ENCODE measurements at places on chromosomes 11 and 22.

- DNase-seq: no peak
Observed at GRCh38 chr22:33224841-33225240, 166.7 kb upstream of the SYN3 start.

DNA sequence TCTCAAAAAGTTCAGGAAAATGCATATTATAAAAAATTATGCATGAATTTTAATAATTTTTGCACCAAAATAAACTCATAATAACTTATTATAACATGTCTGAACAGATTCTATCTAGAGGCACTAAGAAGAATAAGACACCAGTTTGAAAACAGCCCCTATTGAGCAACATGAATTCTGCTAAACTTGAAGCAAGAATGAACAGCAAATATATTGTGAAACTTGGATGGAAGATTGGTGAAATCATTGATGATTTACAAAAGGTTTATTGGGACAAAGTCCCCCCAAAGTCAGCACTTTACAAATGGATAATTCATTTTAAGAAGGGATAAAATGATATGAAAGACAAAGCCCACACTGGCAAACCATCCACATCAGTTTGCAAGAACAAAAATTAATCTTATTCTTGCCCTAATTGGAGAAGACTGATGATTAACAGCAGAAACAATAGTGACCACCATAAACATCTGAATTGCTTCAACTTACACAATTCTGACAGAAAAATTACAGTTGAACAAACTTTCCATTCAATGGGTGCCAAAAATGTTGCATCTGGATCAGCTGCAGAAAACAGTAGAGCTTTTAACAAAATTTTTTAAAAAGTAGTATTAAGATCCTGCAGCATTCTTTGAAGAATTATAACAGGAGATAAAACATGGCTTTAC lies 257.5 kb upstream of the FAT3 start:
- DNase-seq: no peak

DNA sequence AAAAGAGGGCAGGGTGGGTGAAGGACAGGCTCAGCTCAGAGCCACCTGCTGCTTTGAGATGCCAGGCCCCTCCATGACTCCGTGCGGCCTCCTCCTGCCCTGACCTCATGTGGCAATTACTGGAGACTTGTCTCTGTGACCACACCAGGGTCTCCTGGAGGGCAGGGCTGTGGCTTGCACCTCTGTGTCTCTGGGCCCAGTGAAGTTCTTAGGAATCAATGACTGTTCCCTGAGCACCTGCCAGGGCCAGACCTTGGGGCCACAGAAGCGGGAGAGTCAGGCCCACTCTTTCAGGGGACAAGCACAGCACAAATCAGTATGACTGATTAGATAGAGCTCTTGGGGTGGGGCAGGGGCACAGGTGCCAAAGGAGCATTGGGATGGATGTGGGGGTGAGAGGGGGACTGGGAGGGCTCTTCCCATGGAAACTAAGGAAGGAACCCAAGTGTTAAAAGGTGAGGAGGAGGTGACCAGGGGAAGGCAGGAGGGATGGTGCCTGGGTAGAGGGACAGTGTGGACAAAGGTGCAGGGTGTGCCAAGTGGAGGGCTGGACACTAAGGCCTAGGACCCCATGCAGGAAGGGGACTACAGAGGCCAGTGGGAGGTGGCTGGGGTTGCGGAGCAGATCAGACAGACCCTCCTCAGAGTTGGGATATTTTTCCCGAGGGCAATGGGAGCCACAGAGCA lies 77.3 kb upstream of the SHISAL1 start:
- DNase-seq: no peak

DNA sequence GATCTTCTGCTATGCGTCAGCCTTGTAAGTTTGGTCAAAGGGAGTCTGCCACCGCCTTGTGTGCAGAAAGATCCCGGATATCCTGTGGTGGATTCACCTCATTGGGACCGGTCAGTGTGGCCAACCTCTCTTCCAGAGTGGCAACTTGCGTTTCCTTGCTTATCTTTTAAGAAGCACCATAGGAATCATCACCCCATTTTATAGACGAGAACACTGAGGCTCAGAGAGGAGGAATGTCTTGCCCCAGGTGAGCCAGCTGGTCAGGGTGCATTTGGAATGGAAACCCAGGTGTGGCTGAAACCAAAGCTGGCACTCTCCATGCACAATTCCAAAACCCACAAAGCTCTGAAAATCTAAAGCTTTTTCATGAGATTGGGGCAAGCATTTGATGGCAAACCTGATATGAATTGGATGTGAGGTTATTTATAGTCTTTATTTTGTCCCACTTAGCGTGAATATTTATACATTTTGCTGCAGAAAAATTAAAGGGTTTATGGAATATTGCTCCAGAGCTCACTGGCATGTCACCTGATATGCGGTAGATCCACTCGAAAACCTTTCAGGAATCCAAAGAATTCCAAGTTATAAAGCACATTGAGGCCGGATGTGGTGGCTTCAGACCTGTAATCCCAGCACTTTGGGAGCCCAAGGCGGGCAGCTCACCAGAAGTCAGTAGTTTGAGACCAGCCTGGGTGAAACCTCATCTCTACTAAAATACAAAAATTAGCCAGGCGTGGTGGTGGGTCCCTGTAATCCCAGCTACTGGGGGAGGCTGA lies 12.1 kb upstream of the EIF3D start:
- no peak for DNase-seq

DNA sequence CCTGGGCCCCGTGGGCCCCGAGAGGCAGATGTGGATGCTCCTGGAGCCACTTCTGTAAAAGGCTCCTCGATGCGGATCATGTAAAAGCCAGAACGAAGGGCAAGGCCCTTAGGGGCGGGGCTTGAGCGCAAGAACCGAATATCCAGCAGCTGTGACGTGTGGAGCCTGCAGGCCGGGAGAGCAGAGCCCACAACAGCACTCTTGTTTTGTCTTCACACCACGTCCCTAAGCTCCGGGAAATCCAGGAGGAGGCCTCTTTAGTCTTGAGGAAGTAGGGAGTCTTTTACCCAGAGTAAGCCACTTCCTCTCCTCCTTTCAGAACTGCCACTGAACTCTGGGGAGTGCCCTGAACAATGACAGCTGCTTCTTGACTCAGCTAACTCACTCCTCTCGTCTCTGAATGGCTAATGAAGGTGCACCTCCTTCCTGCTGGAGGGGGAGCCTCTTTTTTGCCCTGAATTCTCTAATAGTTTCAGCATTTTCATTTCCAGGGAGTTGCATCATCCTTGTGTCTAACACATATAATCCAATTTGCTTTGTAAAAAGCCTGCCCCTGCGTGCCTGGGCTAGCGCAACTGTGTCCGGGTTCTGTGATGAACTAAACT lies 12.5 kb downstream of the L3MBTL2 start:
- DNase-seq: peak; percentile 81

- no peak for DNase-seq
Observed at GRCh38 chr22:46007003-46007847, 30.3 kb upstream of the WNT7B start.

GRCh38 chr11:118291477-118292135 lies 12.9 kb upstream of the CD3E start:
- DNase-seq: no peak

GRCh38 chr11:110071197-110071596 lies 22.0 kb upstream of the ZC3H12C start:
- no peak for DNase-seq

- DNase-seq: no peak
Observed at GRCh38 chr11:76662656-76663485, 7.7 kb downstream of the LRRC32 start.

DNA sequence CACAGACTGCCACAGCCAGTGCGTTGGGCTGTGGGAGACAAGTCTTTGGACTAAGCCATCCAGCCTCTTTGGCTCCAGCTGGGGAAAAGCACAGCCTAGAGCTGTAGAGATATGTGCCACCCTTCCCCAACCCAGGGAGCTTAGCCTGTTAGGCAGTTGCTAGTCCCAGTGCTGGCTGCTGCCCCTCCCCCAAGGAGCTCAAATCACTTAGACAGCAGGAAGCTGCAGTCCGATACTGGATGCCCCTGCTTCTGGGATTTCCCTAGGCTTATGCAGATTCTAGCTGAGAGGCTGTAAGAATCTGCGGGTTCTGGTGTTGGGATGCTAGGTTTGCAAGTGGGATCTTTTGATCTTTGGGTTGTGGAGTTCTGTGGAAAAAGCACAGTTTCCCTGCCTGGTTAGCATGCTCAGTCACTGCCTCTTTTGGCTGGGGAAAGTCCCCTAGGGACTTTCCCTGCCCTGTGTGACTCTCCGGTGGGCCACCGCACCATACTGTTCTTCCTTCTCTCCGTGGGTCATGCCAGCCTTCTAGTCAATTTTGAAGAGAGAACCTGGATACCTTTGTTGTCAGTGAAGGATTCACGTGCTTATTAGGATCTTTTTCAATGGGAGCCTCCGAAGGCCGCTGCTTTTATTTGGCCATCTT lies 792.0 kb downstream of the KCNA4 start:
- DNase-seq: no peak

GRCh38 chr22:49329636-49330035 lies 498.0 kb downstream of the BRD1 start:
- DNase-seq: no peak

DNA sequence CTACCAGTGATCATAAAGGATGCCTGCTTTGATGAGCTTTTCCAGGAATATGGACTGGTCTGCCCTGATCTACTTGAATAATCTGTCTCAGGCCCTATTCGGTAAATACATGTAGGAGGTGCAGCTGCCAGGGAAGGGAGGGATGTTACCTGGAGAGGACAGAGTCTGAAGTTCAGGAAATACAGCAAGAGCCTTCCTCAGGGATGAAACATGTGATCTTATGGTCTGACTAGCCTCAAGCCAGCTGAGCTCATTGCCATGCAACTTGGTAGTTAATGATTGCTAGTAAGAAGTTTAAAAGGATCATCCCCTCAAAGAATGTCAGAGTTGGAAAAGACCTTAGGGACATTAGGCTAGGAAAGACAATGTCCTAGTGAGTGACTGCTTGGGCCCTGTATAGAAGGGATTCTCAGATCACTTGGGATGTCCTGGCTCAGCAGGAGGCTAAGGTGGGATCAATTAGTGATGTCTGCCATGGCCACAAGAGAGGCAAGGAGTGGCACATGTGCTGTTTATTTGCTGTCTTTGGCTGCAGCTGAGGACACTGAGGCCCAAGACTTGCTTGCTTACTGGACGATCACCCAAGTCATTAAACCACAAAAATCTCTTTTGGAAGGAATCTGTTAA lies 18.5 kb downstream of the PTPRJ start:
- no peak for DNase-seq

GRCh38 chr22:49017482-49018329 lies 810.0 kb downstream of the BRD1 start:
- DNase-seq: no peak

- DNase-seq: no peak
Observed at GRCh38 chr22:23325183-23325582, 144.9 kb downstream of the BCR start.

DNA sequence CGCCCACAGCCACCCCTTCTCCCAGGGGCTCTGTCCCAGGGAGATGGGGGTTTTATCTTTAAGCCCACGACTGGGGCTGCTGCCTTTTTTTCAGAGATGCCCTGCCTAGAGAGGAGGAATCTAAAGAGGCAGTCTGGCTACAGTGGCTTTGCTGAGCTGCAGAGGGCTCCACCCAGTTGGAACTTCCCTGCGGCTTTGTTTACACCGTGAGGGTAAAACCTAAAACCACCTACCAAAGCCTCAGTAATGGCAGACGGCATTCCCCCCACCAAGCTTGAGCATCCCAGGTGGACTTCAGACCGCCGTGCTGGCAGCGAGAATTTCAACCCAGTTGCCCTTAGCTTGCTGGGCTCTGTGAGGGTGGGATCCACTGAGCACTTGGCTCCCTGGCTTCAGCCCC lies 535.8 kb downstream of the NELL1 start:
- no peak for DNase-seq

DNA sequence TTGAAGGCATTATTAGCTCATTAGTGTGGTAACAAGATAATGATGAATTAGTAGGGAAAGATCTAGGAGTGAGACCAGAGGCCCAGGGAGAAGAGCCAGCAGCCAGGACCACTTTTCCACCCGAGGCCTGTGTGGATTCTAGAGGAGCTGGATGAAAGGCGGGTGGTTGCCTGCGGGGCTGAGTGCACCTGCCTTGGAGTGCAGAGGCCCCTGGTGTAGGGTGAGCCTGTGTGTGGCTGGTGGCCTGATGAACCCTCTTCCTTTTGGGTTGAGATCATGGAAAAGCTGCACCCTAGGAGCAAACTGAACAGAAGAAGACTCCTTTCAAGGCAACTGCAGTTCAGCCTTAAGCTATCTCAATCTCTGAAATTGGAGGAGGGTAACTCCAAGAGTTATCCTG lies 5.9 kb upstream of the TP53AIP1 start:
- DNase-seq: no peak

- DNase-seq: no peak
Observed at GRCh38 chr11:30594646-30595411, 8.7 kb upstream of the MPPED2 start.

- no peak for DNase-seq
Observed at GRCh38 chr11:68044145-68044813, 5.5 kb downstream of the TCIRG1 start.

DNA sequence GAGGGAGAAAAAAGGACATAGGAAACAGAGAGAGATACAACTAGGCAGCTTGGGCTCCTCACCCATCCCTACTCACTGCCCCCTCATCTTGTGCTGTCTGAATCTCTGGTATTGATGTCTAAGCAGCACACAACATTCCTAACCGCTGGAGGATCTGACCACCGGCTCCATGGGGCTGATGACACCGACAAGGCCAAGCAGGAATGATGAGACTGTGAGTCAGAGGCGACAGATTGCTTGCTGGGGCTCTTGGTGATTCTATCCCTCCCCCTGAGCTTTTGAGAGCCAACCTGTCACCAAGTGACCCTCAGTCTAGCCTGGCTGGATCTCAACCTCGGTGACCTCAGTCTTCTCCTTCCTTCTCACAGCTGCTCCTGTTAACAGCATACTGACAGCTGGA lies 13.8 kb downstream of the PAMR1 start:
- DNase-seq: no peak

DNA sequence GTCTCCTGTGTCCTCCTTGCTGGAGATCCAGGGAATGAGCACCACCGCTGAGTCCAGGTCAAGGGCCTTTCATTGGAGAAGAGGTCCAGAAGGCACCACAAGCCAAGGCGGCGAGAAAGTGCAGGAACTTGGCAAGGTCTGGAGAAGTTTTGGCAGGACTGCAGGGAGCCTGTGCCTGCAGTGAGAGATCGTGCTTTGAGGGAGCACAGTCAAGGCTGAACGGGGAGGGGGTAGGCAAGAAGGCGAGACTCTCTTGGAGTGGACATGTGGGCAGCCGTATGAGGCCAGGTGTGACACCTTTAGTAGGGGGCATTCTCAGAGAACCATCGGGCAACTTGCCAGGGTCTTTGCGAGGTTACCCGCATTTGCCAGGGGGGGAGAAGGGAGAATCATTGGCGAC lies 30.5 kb downstream of the LRRC10B start:
- no peak for DNase-seq

DNA sequence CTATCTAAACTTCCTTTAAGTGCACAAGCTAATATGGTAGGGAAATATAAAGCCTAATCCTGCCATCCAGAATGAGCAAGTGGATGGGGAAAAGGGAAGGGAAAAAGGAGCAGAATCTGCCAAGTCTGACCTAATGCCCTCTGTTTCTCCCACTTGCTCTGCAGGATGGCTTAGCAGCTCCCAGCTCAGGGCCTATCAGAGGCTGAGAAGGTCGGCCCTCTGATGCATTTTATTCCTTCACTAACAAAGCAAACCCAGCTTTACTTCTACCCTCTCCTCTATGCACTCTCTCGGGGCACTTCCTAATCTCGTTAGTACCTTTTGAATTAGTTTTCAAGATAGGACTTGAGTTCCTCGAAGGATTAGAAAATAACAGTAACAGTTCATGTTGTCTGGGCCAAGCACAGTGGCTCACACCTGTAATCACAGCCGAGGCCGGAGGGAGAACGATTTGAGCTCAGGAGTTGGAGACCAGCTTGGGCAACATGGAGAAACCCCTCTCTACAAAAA lies 9.9 kb upstream of the OR51V1 start:
- no peak for DNase-seq

- peak; percentile 36 for DNase-seq
Observed at GRCh38 chr22:46674367-46674781, 54.2 kb downstream of the GRAMD4 start.
